DMS 273 treated with DMSO at 0.1 percent for 48 hours (cell line): ENCODE measurements at places on chromosomes 3 and 15.

GRCh38 chr3:63874769-63875168 is 11.1 kb downstream of the ATXN7 start:
- no peak for DNase-seq

DNA sequence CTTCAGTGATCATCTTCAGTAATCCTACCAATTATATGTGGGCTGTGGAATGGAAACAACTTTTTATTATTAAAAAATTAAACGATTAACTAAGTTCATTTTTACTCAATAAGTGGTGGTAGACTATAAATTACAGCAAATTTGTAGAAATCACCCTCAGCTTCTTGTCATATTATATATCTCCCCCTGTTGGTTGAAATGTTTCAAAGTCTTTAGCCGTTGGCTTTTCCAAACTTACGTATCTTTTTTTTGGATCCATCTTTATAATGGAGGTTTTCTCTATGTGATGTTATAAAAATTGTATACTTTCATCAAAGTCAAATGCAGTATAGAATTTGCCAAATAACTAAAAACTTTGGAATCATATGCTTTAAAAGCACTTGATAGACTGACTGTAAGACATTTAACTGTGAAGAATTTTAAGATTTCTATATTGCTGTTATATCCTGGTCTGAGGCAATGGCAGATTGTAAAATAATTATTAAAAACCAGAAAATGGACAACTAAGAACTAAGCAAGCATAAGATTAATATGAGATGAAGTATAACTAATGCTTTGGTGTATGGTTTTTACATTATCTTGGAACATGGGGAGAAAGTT is 44.7 kb downstream of the ATP11B start:
- DNase-seq, result no peak

- DNase-seq, result no peak
These were observed 1.4 kb downstream of the GJD2 start for GRCh38 chr15:34753236-34753894.

GRCh38 chr15:40470423-40471104 is at the start of gene CHST14:
Gene CHST14, plus strand, starts transcription at chr15:40470984. Its CDS starts 230 bp downstream, at chr15:40471214.
- DNase-seq, result no peak

GRCh38 chr15:85716261-85716660 is 78.5 kb downstream of the KLHL25 start:
- DNase-seq, result no peak

- DNase-seq, result no peak
These were observed 428.1 kb upstream of the NAALADL2 start for GRCh38 chr3:174430986-174431385.

DNA sequence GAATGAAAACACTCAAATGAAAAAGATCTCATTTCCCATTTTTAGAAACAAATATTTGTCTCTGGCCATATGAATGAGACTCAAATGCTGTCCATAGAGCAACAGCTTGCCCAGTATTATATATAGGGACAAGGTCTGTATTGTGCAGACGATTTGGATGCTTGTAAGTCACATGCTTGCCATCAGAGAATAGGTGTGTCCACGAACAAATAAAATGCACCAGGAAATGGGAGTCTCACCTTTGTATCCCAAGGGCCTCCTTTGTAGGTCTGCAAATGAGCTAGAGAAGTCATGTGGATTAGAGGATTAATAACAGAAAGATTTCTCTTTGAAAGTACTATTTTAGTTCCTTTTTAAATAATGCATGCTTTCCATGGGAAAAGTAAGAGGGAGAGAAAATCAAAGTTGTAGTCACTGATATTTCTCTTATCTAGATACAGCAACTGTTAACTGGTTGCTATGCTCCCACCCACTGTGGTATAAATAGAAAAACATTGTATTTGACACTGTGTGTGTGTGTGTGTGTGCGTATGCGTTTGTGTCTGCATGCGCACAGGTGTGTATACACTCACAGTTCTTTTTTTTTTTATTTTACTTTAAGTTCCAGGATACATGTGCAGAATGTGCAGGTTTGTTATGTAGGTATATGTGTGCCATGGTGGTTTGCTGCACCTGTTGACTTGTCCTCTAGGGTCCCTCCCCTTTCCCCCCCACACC is 383.4 kb upstream of the ARRDC4 start:
- no peak for DNase-seq

- DNase-seq, result no peak
These were observed 97.7 kb upstream of the PHLDB2 start for GRCh38 chr3:111761309-111761795.

GRCh38 chr15:58427987-58428386 is 3.8 kb upstream of the LIPC start:
- DNase-seq, result no peak

- DNase-seq, result no peak
These were observed 336.8 kb upstream of the MCTP2 start for GRCh38 chr15:93894438-93895036.
